ENCODE measurements at places on chromosomes 1 and 21.

- DNase-seq = no peak
Observed at GRCh38 chr1:226541631-226542622, 6.6 kb upstream of the STUM start.

DNA sequence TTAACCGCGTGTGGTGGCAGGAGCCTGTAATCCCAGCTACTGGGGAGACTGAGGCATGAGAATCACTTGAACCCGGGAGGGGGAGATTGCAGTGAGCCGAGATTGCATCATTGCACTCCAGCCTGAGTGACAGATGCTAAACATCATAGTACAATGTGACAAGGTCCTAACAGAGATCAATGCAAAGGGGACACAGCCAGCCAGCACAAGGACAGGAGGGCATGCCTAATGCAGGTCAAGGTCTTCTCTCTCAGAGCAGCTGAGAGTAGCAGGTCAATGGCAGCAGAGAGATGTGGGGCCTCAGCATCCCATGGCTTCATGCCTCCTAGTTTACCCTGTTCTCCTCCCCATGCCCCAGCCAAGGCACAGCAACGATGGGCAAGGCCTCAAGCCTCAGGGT lies 3.0 kb upstream of the SMIM11 start:
- no peak for DNase-seq

DNA sequence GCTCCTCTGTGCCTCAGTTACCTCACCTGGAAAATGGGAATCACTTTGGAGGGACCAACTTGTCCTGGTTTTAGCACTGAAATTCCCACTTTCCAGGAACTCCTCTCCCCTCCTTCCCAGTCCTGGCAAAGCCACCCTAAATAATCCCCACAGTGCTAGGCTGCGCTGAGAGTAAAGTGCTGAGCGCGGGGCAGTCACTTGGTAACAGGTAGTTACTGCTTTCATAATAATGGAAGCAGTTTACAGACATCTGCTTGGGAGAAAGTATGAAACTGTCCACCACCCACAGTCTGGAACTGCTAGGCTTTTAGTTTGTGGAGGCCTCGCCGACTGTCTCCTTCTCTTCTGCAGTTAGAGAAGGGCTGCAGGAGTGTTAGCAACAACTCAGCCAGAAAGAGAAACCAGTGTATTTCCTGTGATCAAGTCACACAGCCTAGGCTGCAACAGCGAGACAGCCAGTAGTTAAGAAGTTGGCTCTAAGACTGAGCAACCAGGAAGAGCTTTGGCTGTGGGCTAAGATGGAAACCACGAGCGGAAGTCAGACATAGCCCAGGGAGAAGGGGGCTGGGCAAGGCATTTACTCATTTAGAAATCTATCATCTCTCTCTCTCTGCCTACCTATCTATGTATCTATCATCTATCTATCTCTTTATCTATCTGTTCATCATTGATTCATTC lies 30.8 kb upstream of the ABCG1 start:
- DNase-seq = no peak

GRCh38 chr1:47184090-47184821 lies 5.6 kb downstream of the PDZK1IP1 start:
- no peak for DNase-seq

DNA sequence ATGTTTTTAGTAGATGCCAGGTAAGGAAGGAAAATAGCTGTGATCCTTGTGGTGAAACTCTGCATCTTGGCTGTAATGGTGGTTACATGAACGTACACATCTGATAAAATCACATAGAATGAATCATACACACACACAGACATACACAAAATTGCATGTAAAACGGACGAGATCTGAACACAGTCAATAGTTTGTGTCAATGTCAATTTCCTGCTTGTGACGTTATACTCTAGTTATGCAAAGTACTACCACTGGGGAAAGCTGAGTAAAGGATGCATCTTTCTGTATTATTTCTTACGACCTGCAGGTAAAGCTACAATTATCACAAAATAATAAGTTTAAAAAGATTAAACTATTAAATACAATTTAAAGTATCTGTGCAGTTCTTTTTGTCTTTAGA lies 493.7 kb upstream of the ZP4 start:
- DNase-seq = no peak

DNA sequence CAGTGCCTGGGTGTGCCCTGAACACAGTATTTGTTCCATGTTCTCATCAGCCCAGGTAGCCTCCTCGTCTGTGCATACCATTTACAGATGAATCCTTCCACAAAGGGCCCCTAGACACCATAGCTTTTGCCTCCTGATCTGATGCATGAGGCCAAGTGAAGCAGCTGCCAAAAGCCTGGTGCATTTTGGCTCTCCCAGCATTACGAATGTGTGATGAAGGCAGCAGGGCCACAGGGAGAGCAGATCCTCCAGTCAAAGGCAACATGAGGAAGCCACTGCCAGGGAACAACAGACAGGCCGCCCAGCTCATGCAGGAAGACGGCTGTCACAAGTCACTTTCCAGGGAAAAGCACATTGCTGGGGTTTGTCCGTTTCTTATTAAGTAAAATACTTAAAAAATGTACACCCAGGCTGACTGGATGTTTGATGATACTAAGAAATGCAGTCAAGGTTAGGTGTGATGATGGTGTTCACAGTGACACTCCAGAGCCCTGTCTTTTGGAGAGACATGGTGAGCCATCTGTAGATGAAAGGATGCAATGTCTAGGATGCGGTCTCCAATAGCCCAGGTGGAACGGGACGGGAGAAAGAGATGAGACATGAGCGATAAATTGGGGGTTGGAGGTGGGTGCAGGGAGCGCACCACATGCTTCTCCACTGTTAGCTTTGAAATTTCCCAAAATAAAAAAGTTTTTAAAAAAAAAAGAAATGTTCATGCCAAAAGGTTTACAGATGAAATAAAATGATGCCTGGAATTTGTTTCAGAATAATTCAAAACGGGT lies 48.7 kb downstream of the NPHP4 start:
- DNase-seq = no peak

DNA sequence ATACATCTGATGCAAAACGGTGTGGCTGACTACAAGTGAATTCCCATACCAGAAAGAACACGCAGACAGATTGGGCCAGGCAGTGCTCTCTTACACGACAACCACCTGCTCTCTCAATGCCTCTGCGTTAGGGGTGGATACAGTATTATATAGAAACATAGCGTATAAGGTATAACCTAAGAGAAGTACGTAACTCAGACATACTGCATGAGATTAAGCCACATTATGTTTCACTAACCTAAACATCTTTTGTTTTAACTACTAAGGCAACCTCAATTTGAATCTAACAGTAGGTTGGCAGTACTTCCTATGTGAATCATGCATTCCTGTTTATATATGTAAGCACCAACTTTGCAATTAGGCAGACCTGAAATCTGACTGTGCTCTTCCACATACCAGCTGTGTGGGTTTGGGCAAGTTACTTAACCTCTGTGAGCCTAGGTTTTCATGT lies 58.1 kb upstream of the COA6 start:
- DNase-seq = no peak

GRCh38 chr1:203199816-203200571 lies 13.5 kb upstream of the CHI3L1 start:
- DNase-seq = no peak

DNA sequence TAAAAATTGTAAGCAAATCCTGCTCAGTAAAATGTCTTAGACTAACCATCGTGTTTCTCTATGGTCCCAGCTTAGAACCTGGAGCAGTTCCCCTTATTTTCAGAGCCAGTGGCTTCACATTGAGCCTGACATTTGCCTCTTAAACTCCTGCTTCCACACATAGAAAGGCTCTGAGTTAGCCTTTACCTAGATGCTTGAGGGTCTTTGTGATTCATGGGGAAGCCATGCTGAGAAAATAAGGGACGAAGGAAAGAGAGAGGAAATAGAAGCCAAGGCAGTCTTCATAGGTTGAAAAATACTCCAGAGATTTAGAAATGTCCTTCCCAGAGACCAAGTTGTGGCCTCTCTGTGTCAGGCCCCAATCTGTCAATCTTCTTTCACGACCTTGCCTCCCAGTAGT lies 16.1 kb upstream of the RBBP5 start:
- no peak for DNase-seq

GRCh38 chr1:94322696-94323095 lies 85.3 kb upstream of the ARHGAP29 start:
- DNase-seq = no peak

DNA sequence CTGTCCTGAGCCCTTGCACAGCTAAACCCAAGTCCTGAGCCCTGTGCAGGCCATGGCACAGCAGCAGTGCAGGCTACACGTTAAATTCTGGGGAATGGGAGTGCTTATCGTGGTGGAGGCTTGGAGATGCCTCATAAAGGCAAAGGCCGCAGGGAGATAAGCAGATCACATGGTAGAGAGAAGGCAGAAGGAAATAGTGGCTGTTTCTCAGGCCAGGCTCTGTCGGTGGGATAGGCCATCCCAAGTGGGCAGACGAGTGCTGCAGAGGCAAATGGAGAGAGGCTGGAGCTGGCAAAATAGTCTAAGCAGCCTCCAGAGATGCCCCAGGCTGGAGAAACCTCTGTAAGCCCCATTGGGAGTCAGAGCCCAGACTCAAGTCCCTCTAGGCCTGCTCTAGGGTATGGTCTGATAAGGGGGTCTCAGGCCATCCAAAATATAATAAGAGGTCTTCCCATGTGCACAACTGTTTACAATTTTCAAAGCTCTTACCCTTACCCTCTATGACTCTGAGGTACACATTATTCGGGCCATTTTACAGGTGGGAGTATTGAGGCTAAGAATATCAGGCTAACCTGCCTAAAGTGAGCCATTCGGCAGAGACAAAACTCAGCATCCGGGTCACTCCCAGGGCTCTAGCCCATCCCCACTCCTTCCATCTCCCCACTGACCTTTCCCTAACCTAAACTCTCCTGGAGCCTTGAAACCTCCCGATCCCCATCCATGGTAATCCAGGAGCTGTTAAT lies 79.6 kb downstream of the NKAIN1 start:
- no peak for DNase-seq

- no peak for DNase-seq
Observed at GRCh38 chr1:201017828-201018163, 5.7 kb downstream of the KIF21B start.

DNA sequence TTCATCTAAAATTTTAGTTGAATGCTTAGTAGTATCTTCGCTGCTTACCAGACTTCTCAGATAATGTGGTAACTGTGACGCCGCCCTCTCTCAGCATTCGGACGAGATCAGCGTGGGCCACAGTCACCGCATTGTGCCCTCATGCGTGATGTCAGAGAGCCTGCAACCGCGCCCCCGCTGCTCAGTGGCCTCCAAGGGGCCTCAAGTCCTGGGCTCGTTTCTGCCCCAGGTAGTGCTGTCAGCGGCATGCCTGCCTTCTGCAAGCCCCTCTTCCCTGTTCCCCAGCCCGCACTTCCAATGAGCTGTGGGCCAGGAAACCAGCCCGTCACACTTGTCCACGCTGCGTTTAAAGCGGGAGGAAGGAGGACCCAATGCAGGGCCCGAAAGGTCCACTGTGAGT lies 61.6 kb upstream of the TRAPPC10 start:
- DNase-seq = no peak

DNA sequence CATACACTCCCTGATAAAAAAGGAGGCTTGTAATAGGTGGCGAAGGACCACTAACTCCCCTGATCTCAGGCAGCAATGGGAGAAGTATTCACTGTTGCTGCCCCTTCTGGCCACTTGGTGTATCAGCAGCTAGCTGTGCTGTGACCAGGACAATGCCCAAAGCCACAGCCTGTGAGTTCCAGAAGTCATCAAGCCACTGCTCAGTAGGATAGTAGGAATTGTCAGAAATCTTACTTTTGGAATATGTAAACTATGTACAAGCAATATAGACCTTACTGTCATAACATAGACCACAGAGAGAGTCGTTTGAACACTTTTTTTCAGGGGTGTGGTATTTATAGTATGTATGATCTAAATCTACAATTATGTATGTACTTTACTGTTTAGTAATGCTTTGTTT lies 248.3 kb upstream of the CAMK1G start:
- DNase-seq = no peak

GRCh38 chr1:154969860-154970452 lies 591 bp downstream of the SHC1 start:
- DNase-seq = no peak

- DNase-seq = no peak
Observed at GRCh38 chr1:203503836-203504235, 9.9 kb downstream of the OPTC start.

GRCh38 chr21:44436958-44437357 lies 18.4 kb upstream of the LRRC3 start:
- DNase-seq = no peak

- DNase-seq = peak; percentile 84
Observed at GRCh38 chr1:33363470-33363861, 42.6 kb upstream of the A3GALT2 start.

- no peak for DNase-seq
Observed at GRCh38 chr1:119874186-119874585, 22.1 kb downstream of the ADAM30 start.

DNA sequence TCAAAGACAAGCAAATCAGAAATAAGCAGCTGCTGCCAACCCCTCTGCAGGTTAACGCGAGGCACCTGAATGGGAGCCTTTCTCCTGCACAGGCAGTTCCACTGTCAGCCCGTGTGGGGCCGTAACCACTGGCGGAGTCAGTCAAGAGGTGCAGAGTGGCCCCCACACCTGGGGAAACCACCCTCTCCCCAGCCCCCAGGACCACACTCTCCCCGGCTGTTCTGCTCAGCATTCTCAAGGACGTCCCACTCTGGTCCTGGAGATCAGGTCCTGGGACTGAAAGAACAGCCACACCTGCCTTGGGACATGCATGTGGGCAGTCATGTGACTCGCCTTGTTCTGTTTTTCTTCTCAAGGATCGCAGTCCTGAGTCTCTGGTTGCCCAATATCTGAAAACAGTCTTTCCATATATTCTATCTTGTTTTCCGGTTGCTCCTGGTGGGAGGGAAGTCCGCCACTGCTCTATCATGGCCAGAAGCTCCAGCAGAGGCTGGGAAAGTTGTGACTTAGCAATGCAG lies 252.5 kb downstream of the PTPRU start:
- DNase-seq = no peak
